ENCODE measurements at places on chromosomes 7 and 10.
A peak's percentile ranks its signal among the peaks of the same experiment; 100 is the strongest.

DNA sequence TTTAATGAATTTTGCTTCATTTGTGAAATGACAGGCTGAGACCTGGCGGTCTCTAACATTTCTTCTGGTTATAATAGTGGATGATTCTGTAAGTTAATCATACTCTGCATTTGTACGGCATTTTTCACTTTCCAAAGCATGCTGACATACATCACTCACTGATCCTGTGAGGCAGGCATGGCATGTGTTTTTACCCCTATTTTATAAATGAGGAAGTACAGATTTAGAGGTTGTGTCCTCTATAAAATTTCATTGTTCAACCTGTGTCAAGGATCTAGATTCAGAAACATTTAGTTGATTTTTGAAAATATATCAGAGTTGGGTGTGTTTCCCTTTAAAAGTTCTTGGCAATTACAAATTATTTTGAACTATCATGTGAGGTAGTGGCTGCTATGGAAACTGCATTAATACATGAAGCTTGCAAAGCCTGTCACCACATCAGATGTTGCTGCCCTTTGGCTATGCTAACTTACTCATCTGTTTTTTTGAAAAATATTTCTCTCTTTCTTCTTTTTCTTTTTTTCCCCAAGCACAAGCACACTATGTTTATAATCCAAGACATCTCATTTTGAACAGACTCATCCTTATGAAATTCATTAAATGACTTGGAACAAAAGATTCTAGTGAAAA, 172.7 kb downstream of the GNAI1 start:
- DNase-seq = no peak

GRCh38 chr7:55641273-55641691, 69.0 kb upstream of the VOPP1 start:
- DNase-seq = peak; percentile 11

GRCh38 chr7:44117801-44118429, 5.4 kb downstream of the POLD2 start:
- no peak for DNase-seq

DNA sequence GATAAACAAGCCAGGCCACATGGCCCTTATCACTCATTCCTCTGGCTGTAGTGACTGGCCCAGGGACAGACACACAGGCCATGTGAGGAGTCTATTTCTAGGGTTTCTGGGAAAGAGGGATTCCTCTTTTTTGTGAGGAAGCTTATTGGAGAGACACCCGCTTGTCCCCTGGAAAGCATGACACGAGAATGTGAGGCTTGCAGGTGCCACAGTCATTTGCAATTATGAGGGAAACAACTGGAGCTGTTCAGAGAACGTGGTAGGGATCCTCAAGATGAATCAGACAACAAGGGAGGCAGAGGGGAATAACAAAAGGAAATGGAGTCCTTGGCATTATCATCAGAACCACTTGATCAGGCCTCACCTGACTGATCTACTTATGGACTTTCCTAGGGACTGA, 64.5 kb downstream of the ADCYAP1R1 start:
- no peak for DNase-seq

DNA sequence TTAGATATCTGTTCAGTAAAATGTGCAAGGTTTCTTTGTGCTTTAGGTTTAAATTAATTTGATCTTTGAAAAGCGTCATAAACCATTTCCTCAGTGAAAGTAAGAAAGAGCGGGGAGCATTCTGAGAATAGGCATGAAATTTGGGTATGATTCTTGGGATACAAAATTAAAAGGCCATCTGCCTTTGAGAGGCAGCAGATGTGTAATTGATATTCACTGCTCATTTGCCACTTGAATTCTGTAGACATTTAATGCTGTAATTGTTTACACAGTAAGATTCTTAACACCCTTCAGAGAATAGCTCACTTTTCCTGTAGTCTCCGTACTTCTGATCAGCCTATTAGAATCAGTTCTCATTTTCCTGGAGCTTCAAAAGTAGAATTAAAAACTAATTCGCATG, 18.7 kb downstream of the FRMD4A start:
- no peak for DNase-seq

DNA sequence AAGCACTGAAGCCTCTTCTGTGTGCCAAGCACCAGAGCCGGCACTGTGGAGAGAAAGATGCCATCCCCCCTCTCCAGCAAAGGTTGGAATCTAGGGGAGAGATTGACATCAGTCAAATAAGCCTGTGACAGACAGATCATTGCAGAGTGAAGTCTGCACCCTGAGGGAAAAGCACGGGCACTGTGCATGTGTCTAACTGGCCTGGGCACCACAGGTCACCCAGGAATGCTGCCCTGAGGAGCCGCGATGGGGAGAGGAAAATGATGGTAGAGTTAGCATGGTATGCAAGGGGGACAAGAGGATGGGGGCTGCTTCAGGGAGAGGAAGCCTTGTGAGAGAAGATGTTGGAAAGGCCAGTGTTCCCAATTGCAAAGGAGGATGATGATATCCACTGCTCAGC, 261.0 kb downstream of the GRID1 start:
- no peak for DNase-seq

GRCh38 chr7:76071316-76072242, 23.7 kb downstream of the MDH2 start:
- no peak for DNase-seq

DNA sequence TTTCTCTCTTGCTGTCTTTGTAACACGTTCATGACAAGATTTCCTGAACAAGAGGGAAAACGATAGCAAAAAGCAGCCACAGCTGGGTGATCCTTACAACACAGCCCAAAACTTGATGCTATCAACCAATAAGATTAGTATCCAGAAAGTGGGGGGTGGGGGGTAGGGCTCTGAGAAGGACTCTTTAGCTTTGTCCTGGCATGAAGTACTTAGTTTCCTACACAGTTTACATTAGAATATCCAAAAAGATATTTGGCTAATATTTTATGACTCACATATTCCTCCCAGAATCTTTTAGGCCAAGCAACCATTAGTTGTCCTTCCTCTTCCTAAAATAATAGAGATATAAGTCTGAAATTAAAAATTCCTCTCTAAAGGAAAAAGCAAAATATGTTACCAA, 22.9 kb upstream of the LRRC17 start:
- DNase-seq = no peak

- DNase-seq = no peak
Observed at GRCh38 chr10:38147686-38148085, 53.5 kb downstream of the ZNF37A start.

DNA sequence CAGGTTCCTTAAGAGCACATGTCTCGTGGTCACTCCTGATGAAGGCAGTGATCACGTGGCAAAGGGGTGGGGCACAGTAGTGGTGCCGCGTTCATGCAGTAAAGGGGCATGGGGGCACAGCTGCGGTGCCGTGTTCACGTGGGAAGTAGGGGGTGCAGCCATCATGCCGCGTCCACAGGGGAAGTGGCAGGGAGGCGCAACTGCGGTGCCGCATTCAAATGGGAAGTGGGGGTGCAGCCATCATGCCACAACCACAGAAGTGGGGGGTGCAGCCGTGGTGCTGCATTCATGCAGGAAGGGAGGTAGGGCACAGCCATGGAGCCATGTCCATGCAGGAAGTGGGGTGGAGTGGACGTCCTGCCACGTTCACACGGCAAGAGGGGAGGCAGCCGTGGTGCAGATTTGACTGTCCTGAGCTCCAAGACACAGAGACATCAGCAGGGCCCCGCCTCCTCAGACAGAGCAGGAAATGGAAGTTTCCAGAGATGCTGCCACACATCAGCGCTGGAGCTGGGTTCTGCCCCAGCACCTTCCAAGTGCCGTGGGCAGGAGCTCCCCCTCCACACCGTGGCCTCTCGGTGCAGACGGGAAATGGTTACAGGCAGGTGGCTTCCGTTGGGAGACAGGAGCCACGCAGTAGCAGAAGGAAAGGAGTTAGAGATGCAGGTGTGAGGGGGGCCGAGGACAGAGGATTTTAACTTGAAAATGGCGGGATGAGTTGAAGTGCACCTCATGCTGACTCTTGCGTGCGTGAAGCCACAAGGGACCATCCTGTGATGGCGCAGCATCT, 95.0 kb upstream of the DDC start:
- peak; percentile 39 for DNase-seq

DNA sequence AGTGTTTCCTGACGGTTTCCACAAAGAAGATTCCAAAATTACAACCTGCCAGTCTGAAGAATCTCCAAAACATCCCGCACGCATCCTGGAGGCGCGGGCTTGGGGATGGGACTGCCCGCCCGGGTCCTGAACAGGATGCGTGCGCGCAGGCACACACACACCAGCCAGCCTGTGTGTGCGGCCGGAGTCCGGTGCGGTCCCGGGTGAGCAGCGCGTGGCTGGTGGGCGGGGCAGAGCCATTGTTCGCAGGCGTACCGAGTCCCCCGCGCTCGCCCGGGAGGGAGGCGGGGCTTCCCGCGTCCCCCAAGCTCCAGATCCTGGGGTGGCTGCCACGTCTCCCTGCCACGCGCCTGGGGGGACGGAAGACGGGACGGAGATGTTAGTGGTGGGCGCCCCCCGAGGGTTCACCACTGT, 675 bp upstream of the SCD start:
- DNase-seq = peak; percentile 74

DNA sequence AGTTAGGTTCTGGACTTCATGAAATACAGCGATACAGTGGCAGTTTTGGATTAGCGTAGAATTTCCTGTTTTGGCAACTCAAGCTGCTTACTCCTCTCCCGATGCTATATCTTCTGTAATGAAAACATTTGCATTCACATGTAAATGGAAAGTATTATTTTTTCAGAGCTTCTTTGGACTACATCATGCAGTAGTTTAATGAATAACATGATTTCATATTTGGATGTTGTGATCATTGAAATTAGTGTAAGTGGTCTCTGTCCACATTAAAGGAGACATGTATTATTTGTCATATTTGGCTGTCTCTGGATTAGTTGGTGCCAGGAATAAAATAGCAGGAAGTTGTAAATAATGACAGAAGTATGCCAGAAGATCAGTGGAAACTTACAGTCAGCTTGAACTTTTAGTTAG, 331.6 kb downstream of the GFRA1 start:
- no peak for DNase-seq

DNA sequence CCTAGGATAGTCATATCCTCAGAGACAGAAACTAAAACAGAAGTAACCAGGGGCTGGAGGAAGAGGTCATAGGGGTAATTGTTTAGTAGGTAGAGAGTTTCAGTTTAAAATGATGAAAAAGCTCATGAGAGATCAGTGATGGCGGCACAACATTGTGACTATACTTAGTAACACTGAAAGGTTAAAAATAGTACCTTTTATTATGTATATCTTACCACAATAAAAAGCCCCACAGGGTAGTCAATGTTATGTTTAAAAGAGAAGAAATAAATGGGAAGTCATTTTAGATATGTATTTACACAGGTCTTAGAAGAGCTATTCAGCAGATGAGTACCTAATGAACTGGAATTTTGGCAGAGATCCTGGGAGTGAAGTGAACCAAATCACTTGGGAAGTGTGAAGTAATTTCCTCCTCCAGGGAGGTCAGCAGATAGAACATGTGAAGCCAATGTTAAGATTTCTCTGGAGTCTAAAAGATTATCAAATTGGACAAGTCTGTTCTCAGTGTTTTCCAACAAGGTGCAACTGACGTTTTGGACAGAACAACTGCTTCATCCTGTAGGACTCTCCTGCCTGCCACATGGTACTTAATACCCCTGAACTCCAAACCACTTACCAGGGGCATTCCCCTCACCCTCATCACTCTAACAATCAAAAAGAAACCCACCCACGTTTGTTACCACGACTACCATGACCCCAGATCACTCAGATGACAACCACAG, 6.4 kb downstream of the CDCA7L start:
- DNase-seq = peak; percentile 74

- no peak for DNase-seq
Observed at GRCh38 chr7:66824041-66824440, 83.5 kb downstream of the RABGEF1 start.

- DNase-seq = no peak
Observed at GRCh38 chr7:113698556-113699220, 220.1 kb downstream of the PPP1R3A start.

DNA sequence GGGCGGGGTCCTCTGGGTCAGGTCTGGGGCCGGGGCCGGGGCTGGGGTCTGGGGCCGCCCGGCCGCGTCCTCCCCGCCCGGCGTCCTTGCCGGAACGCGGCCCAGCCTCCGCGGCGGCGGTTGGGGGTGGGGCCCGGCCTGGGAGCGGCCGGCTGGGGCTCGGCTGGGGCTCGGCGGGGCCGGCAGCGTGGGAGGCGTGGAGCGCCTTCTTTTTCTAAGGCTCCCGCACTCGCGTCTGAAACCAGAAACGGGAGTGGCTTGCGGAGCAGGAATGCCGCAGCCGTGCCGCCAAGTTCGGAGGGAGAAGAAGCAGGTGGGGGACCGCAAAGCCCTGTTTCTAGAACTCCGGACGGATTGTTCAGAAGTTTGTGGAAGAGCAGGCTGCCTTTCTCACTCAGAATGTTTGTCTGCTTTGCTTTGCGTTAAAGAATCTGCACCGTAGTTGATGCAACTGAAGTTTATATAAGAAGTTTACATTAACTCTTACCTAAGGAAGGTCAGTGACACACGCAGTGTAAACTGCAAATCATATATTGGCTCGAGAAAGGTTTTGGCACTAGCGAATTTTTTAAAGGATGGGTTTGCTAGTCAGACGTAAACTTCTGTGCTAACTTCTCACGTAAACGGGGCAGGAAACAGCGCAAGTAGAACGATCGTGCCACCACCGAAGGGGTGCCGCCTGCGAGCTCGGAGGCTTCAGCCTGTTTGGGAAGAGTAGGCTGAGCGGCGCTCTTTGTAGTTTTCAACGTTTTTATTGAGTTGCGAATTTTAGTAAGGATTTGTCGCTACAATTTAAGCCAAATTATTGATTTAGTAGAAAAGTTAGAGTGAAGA, 729 bp downstream of the DNAJB6 start:
- peak; percentile 59 for DNase-seq

DNA sequence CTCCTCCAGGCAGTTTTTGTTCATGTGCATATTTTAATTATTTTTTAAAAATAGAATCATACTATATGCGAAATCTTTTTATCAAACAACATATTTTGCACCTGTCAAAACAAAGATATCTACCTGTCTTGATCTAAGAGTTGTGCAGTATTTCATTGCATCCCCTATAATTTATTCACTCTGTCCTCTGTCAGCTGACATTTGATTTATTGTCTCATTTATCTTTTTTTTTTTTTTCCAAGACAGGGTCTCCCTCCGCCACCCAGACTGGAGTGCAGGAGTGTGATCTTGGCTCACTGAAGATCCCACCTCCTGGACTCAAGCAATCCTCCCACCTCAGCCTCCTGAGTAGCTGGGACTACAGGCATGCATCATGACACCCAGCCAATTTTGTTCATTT, 49.0 kb downstream of the PRLHR start:
- DNase-seq = no peak

- no peak for DNase-seq
Observed at GRCh38 chr7:106657085-106657991, 3.6 kb downstream of the CCDC71L start.

DNA sequence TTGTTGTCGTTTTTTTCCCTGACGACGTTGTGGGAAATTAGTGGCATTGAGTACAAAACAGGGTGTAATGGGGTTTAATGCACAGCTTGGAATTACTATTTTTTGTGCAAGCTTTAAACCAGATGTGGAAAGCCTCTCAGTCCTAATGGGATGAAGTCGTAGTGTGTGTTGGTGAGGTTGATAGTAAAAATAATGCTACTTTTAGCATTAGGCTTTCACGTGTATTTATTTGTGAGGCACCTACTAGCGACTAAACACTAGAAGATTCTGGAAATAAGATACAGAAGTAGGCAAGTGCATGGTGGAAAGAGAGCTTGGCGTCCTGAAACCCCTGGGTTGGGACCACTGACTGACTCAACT, 588 bp upstream of the ORC5 start:
- DNase-seq = no peak

GRCh38 chr7:66238773-66239466, 33.8 kb downstream of the TPST1 start:
- no peak for DNase-seq
